SK-N-DZ (cell line): ENCODE measurements at places on chromosomes 12 and 14.

DNA sequence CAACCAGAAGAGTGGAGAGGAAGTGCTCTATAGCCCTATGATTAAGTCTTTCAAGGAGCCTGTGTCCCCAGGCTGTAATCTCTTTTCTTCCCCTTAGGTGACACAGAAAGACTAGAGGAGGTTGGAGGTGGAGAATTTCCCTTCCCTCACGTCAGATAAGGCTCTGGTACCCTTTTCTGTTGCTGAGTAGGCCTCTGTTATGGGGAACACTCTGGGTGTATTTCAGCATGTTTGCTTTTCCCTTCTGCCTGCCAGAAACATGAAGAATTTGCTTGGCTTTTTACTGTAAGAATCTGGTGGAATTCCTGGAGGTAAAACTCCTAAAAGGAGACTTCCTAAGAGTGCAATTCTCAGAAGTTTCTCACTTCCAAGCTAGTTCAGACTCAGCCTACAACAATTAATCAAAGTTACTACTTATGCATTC is 58.3 kb downstream of the SIX1 start:
- no peak for DNase-seq

GRCh38 chr14:72013721-72014345 is 81.6 kb downstream of the RGS6 start:
- DNase-seq: no peak

- no peak for DNase-seq
These were observed 30.8 kb upstream of the RESF1 start for GRCh38 chr12:31928246-31929026.

DNA sequence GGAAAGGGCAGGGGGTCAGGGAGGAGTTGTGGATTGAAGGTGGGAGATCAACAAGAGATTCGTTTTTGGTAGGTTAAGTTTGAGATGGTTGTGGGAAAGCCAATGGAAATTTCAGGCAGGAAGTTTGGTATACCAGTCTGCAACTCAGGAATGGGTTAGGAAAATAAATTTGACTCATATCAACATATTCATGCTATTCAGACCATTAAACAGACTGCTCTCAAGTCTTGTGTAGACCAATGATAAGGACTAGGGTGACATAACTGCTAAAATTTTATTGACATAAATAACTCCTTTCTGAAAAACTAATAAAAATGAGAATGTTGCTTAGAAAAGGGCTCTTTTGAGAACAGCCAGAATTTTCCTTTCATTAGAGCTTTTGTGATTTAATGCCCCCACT is 60.0 kb downstream of the PLEKHA5 start:
- DNase-seq: no peak

DNA sequence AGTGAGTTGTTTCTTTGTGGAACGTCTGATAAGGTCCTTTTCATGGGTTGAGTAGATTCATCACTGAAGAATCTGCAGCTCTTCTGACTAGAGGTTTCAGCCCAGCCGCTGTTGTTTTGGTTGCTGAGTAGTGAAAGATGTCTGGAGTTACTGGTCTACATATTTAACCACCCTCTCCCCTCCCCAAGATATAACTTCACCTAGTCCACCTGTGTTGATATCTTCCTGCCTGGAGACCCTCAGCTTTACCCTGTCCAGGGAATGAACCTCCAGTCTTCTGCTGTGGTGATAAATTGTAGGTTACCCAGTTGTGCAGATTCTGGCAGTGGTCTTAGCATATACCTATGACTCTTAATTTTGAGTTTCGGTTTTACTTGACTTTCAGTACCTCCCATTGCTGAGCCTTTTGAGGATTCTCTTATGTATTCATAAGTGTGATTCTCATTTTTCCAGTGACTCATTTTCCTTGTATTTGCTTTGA is 62.9 kb downstream of the CCDC91 start:
- no peak for DNase-seq

- DNase-seq: no peak
These were observed 35.2 kb upstream of the CLIP1 start for GRCh38 chr12:122457627-122458026.

GRCh38 chr12:42564556-42564955 is 25.0 kb downstream of the PRICKLE1 start:
- DNase-seq: no peak

DNA sequence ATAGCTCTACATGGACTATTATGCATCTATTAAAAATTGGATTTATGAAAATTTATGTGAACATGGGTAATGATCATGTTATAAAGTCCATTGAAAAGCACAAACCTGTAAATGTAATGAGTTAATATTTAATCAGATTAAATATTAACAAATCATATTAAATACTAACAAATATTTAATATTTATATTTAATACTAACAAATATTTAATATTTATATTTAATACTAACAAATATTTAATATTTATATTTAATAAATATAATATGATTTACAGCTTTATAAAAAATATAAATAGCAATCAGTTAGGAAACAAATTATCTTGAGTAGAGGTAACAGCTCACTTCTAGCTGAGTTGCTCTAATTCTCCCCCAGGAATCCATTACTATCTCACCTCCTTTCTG is 758.0 kb upstream of the USP15 start:
- DNase-seq: no peak

DNA sequence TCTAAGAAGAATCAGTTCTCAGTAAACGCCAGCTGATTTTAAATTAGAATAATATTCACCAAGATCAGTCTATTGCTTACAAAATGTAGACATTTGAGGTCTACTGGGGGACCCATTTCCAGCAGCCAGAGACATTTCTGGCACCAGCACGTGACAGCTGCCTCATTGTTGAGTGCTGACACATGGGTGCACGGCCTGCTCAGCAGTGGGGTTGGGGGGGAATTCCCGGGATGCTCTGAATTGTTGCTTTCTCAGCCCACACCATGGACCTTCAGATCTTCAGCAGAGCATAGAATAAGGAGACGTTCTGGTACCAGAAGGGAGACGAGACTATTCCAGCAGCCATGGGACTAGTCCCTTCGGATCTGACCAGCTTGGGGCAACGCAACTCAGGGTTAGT is 18.3 kb downstream of the PLEKHG7 start:
- DNase-seq: no peak

DNA sequence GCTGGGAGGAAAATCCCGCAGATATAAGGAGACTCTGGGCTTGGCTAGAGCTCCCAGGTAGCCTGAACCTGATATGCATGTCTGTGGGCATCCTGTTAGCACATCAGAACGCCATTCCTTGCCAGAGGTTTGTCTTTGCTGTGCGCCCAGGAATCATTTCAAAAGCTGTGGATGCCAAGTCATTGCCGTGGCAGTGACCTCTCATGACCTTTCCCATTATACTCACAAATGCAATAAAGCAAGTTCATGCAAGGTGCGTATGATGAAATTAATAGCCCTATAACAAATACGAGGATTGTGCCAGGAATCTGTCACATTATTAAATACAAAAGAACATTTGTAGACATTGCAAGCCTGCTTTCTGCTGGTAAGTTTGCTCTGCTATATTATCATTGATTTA is 229.1 kb upstream of the PELI2 start:
- no peak for DNase-seq

DNA sequence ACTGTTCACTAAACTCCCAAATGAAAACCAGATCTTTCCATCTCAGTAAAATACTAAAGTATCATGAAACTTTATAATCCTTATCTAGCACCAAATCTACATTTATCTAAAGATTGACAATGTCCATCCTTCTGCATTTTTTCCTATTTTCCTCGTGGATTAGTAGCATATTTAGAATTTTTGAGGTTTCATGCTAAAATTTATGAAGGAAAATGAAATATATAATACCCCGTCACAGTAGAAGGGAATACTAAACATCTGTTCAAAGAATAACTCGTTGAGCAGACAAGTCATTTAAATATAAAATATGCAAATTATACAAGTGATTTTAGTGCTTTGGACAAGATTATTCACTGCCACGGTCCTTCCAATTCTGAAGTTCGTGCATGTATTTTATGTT is 122.7 kb upstream of the SLCO1C1 start:
- DNase-seq: no peak

GRCh38 chr12:110243227-110243626 is 37.8 kb upstream of the ATP2A2 start:
- DNase-seq: no peak

DNA sequence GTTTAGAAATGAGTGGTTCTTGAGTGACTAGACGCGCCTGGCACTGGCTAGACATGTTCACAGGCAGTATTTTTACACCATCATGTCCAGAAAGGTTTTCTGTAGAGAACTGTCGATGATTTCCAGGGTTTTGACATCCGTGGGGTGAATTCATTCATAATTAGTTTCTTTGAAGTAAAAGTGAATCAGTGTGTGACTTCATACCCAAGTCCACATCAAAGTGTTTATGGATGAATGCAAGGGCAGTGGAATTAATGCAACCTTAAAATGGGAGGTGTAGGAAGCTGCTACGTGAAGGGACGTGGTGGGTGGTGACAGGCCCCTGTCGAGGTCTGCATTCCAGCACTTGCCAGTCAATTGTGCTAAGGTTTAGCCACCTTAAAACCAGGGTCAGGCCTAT is 38.4 kb upstream of the ELK3 start:
- DNase-seq: no peak

DNA sequence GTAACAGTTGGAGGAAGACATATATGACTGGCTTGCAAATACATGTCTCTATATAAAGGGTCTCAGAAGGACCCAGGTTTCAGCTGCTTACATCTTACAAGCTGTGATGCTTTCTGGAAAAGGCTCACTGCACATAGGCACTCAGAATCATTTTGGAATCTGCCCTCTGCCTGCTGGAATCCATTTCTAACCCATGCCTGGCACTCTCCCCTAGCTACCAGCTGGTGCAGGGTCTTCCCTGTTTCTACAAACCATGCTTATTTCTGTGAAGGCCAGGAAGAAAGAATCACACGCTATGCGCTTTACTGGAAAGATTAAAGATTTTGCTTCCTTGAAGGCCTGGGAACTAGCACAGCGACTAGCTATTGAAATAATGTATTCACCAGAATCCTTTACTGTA is 151.3 kb downstream of the DICER1 start:
- DNase-seq: no peak

- no peak for DNase-seq
These were observed 76.7 kb downstream of the ANO6 start for GRCh38 chr12:45292486-45293195.

DNA sequence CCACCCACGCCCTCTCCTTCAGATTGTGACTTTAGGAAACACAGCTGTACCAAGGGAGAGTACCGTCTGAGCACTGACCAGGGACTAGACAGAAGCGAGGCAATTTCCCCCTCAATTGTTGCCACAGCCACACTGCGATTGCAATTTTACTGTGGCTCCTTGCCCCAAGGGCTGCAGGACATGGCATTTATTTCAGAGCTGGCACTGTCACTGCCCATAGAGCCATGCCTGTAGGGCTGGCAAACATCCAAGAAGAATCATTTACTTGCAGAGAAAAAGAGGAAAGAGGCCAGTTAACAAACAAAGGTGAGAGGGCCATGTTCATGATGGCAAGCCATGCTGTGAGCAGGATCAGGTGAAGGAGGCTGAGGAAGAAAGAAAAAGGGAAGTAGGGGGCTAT is 129.6 kb downstream of the EMP1 start:
- DNase-seq: no peak

DNA sequence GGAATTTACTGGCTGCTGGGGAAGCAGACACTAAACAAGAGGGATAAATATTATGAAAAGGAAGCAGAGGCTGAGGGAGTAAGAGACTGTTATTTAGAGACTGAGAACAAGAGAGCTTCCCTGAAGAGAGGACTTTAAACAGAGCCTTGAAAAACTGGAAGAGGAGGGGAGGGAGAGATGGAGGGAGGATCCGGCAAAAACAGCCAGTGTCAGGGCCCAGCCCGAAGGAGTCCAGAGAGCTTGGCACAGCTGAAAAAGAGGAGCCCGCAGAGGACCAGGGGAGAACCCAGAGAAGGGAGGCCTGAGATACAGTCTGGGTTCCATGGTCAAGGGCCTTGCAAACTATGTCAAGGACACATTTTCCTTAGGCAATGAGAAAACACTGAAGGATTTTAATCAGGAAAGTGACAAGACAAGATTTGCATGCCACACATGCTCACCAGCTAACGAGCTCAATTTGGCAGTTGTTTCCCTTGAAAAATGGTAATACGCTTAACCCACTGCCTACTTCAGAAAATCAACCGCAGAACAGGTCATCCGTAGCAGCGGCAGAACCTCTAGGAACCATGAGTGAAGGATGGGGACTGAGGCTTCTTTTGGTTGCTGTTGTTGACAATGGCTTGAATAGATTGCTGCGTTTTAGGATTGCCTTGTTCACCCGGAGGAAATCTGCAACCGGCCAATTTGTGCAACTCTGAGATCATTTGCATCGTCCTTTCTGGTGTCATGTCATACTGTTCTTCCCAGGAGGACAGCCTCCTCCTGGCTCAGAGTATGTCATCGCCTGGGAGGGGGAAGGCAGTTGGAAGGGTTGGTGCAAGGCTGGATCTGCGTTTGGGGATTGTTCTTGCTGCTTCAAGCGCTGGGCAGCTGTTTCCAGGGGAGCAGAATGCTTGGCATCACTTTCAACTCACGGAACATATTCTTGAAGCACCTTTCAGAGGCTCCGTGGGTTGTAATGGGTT is 108.2 kb downstream of the PRMT8 start:
- DNase-seq: no peak

DNA sequence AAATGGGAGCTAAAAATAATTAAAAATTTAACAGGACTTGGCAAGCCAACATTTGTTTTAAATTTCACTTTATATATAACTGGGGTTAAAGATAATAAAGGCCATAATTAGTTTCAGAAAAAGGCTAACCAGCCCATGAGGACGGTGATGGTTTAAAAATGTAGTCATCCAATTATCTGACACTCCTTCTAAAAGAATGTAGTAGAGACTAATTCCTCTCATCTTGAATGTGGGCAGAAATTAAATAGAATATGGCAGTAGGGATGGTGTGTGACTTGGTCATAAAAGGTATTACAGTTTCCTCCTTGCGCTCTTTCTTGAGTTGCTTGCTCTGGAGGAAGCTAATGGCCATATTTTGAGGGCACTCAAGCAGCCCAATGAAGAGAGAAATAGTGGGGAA is 49.1 kb upstream of the PTPRB start:
- DNase-seq: no peak

DNA sequence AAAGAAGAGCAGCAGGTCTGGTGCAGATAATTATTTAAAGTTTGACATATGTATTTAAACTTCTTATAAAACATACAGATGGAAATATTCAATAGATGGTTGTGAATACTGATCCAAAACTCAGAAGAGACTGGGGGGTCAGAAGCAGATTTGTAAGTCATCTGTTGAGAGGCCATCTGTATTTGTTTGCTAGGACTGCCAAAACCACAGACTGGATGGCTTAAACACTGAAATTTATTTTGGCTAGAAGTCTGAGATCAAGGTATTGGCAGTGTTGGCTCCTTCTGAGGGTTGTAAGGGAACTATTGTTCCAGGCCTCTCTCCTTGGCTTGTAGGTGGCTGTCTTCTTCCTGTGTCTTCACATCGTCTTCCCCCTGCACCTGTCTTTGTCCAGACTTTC is 153.9 kb downstream of the LRRK2 start:
- DNase-seq: no peak

GRCh38 chr14:85401384-85401783 is 128.6 kb upstream of the FLRT2 start:
- no peak for DNase-seq
